ENCODE measurements at places on chromosomes 3 and 15.

DNA sequence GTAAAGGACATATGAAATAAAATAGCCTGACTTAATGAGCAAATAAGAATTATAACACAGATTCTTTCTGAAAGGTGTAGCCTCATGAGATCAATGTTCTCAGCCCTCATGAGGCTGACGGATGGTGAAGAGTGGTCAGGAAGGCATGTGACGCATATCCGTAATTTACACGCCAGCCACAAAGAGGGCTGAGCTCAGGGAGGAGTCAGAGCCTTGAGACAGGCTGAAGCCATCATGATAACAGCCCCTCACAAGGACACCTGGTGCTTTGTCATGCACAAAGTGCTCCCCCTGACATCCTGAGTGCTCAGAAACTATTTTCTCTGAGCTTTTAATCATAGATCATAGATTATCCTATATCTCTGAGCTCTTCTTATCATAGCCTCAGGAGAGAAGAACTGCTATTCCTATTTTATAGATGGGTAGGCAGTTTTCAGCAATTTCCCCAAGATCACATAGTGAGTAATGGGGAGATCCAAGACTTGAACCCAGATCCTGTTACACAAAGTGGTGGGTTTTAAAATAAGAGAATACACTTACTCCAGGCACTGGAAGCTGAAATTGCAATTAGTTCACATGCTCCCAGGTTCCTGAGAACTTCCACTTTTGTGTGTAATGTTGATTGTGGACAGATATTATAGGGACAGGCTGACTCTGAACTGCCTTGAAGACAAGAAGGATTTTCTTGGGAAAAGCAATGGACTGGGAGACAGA, 267.1 kb downstream of the RPLP1 start:
- no peak for DNase-seq

- DNase-seq = no peak
Observed at GRCh38 chr3:114896978-114897377, 250.1 kb downstream of the ZBTB20 start.

DNA sequence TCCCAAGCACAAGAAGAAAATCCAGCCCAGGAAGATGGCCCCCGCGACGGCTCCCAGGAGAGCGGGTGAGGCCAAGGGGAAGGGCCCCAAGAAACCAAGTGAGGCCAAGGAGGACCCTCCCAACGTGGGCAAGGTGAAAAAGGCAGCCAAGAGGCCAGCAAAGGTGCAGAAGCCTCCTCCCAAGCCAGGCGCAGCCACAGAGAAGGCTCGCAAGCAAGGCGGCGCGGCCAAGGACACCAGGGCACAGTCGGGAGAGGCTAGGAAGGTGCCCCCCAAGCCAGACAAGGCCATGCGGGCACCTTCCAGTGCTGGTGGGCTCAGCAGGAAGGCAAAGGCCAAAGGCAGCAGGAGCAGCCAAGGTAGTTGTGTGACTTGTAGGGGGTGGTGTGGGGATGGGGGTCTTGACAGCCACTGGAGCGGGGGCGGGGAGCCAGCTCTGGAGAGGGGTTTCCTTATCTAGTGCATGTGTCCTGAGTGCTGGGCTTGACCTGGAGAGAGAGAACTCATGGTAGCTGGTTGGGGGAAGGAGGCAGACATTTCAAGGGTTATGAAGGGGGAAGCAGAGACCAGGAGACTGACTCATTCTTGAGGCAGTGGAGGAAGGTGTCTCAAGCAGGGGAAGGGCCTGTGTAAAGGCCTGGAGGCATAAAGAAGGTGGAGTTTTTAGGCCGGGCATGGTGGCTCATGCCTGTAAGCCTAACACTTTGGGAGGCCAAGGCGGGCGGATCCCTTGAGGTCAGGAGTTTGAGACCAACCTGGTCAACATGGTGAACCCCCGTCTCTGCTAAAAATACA, 6.2 kb downstream of the H1-8 start:
- no peak for DNase-seq

DNA sequence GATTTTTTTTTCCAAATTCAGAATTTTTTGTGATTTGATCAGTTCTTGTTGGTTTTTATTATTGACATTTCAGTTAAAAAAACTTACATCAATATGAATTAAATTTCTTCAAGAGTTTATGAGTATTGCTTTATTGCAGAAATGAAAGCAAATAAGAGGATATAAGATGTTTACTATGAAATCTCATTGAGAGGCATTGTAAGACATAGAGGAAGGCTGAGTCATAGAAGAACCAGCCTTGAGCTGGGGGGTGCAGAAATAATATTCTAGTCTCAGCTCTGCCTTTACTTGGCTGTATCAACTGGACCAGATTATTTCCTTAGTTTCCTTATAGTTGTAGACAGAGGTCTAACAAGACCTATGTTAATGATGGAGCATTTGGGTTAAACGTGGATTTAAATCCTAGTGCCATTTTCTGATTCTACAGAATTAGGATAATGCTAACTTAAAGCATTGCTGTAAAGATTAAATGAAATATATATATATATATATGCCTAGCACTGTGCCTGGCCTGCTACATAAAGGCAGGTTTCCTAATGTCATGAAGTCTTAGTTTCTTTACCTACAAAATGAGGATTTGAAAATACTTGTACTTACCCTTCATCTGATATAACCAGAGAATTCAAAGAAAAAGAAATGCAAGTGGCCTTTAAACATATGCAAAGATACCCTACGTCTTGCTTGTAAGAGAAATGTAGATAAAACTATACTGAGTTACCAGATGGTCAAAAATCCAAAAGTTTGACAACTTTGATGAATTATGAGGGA, 7.3 kb downstream of the FAM98B start:
- peak; percentile 45 for DNase-seq

GRCh38 chr3:41033956-41034519, 165.3 kb upstream of the CTNNB1 start:
- DNase-seq = no peak

DNA sequence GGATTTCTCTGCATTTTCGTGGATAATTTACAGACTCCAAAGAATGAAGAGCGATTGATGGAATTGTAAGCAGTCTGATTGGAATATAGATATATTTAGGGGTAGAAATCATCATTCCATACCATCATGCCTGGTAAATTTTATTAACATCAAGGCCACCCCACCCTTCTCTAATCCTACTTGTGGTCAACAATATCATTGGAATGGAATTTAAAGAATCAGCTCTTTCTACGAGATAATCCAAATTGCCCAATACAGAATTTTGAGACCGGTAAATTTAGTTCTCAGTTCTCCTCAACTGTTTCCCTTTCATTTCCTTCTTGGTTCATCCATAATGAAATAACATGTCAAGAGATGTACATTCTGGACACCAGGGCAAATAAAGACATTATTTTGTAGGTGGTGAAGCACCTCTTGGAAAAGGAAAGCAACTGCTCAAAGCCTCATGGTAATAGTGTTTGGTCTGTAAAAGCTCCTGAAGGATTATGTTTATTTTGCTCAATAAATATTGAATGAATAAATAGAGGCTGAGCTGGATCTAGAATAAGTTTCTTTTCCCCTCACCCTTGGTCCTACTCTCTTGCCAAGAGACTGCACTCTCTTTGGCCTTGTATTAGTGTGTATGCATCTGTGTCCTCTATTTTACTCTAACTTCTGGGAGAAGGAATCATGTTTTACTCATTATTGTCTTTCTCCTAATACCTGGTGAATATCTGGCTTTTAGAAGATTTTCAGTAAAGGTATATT, 133.7 kb upstream of the BCL6 start:
- no peak for DNase-seq

Measured in GM13976 (cell line).